ENCODE measurements at places on chromosomes 1 and 21.

DNA sequence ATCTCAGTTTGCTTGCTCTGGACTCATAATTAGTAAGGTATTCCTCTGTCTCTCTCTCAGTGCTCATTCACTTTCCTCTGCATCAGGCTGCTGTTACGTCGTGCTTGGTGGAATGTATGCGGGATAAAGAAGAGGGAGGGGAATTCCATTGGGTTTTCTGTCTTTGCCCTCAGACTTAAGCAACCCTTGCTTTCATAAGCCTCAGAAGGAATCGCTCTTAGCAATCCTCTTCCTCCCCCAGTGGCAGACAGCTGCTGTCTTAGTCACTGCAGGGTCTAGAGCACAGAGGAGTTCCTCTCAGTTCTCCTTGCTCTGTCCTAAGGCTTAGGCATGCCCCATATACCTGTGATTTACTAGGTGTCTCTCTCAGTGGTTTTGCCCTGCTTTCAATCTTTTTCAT lies 19.1 kb upstream of the NTMT2 start:
- ATAC-seq = peak; percentile 96

- ATAC-seq = no peak
Observed at GRCh38 chr1:171152549-171152948, 32.6 kb upstream of the FMO2 start.

DNA sequence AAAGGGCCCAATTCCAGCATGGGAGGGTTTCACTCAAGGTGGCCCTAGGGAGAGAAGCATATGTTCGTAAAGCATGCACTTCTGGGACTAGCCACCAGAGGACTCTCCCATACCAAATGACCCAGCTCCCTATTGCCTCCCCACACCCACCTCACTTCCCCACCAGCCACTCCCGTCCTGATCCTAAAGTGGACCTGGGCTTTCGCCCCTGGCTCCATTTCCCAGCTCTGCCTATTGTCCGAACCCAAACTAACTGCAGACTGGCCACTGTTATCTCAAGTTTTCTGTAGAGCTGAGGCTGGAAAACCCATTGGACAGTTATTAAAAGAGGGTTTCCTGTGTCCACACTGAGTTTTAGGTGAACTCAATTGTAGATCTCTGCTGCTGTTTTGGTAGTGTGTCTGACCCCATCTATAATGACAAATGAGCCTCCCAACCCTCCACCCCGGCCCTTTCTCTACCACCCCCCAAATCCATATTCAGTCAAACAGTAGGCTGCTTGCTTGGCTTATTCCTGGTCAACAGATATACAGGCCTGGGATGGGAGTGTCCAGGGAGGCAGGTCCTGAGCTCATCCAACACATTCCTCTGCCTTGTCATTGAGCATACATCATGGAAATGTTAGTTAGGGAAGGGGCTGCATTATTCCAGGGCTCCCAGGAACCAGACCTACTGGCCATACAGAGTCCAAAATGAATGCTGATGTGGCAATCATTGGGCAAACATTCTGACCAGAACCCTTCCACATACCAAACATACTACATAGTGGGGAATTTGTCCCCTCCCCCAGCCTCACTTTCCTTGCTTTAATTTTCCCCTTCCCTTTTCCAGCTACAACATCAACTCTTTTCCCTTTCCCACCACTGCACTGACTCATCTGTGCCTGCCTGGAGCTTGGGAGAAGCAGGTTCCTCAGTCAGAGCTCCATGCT lies 59.2 kb downstream of the ABCA4 start:
- ATAC-seq = peak; percentile 97

GRCh38 chr1:194889310-194889709 lies 1702.9 kb upstream of the B3GALT2 start:
- ATAC-seq = no peak

DNA sequence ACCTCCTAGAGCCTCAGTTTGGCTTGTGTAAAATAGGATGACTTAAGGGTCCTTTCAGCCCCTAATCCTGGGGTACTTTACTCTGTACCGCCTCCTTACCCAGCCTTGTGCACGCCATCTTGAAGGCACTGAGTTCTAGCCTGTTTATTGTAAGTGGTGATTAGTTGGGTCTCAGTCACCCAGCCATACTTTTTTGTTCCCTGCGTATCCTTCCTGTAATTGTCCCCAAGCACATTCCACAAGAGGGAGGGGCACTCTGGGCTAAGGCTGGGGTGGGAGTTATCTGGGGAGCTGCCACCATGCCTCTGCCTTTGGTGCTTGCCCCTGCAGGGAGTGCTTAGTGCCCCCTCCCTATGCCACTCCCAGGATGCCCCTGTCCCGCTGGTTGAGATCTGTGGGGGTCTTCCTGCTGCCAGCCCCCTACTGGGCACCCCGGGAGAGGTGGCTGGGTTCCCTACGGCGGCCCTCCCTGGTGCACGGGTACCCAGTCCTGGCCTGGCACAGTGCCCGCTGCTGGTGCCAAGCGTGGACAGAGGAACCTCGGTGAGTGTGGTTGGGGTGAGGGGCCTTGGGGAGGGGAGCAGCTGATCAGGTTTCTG lies 856 bp downstream of the FDPS start:
- ATAC-seq = peak; percentile 7

DNA sequence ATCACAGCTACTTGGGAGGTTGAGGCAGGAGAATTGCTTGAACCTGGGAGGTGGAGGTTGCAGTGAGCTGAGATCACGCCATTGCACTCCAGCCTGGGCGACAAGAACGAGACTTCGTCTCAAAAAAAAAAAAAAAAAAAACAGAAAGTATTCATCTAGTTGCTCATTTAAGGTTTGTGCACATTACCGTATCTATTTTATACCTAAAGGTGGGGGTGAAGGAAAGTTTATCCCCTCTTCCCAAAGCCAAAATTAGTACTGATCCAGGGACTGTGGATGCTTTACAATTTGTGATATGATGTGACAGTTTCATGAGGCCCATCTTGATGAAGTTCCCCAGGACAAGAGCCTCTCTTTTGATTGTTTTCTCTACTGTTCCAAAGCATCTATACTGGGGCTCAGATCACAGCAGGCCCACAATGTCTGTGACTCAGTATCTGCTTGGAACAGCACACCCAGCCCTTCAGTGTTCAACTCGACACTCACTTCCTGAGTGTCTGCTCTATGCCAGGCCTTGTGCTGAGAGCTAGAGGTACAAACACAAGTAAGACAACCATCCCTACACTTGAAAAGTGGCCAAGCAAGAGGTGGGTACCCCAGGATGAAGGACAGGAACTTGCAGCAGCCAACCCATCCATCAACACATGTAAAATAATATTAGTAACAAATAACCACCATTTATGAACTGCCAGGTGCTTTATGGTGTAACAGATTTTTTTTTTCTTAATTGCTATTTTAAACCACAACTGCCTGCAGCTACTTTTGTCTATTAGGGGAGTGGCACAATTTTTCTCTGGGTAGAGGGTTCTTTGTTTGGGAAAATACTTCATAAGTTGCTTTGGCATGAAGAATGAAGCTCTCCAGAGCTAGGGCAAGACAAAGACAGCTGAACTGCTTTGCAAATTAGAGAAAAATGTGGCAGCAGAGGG lies 29.0 kb upstream of the KHDRBS1 start:
- ATAC-seq = peak; percentile 84

- ATAC-seq = peak; percentile 83
Observed at GRCh38 chr1:226569879-226570547, 21.4 kb downstream of the STUM start.

- ATAC-seq = no peak
Observed at GRCh38 chr21:36027347-36027746, 33.0 kb downstream of the SETD4 start.

All from SK-N-SH treated with all-trans-retinoic acid at 6 μM for 48 hours (cell line).